ENCODE measurements at places on chromosomes 4 and X.
A peak's percentile ranks its signal among the peaks of the same experiment; 100 is the strongest.

DNA sequence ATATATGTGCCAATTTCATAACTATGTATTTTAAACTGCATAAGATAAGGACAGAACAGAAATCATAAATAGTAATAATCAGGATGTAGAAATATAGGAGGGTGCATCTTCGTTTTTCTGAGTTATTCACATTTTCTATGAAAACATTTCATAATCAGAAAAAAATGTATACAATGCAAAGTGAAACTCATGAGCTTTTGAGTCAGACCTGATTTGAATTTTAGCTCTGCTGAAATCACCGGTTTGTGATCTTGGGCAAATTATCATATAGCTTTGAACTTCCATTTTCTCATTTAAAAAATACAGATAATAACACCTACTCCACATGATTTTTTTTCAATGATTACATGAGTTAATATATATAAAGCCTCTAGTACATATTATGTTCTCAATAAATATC, 106.9 kb downstream of the KDR start:
- DNase-seq = no peak

DNA sequence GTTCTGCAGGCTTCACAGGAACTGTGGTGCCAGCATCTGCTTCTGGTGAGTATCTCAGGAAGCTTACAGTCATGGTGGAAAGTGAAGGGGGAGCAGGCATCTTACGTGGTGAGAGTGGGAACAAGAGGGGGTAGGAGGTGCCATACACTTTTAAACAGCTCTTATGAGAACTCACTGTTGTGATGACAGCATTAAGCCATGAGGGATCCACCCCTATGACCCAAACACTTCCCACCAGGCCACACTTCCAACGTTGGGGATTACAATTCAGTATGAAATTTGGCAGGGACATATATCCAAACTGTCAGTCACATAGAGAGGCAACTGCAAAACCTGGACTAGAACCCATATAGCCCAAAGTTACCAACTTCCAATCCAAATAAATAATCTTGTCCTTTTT, 43.1 kb upstream of the ZCCHC12 start:
- no peak for DNase-seq

- peak; percentile 52 for DNase-seq
These were observed 109.8 kb downstream of the NYX start for GRCh38 chrX:41556958-41557357.

DNA sequence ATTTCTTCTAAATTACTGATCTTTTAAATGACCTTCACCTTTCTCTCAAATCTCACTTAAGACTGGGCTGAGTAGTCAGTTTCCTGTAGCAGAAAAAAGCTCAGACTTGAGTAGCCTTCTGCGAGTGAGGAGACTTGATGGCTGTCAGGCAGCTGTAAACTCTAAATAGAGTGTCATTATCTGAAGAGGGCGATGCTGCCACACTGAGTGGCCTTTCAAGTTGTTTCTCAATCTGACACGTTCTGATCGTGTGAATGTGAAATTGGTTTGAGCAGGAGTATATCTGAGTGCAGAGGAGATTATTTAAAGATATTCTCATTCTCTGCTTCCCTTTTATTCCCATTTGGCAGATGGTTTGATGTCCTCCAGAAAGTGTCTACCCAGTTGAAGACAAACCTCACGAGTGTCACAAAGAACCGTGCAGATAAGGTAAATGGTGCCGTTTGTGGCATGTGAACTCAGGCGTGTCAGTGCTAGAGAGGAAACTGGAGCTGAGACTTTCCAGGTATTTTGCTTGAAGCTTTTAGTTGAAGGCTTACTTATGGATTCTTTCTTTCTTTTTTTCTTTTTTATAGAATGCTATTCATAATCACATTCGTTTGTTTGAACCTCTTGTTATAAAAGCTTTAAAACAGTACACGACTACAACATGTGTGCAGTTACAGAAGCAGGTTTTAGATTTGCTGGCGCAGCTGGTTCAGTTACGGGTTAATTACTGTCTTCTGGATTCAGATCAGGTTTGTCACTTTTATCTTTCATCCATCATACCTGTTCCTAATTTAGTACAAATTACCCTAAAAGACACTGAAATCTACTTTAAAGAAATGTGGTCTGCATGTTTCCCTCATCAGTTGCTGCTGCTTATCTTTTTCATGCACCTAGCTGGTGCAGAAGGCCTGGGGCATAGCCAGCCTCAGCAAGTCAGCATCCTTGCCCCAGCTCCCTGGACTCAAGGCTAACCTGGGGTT, 74.3 kb upstream of the MSANTD1 start:
- DNase-seq = no peak

DNA sequence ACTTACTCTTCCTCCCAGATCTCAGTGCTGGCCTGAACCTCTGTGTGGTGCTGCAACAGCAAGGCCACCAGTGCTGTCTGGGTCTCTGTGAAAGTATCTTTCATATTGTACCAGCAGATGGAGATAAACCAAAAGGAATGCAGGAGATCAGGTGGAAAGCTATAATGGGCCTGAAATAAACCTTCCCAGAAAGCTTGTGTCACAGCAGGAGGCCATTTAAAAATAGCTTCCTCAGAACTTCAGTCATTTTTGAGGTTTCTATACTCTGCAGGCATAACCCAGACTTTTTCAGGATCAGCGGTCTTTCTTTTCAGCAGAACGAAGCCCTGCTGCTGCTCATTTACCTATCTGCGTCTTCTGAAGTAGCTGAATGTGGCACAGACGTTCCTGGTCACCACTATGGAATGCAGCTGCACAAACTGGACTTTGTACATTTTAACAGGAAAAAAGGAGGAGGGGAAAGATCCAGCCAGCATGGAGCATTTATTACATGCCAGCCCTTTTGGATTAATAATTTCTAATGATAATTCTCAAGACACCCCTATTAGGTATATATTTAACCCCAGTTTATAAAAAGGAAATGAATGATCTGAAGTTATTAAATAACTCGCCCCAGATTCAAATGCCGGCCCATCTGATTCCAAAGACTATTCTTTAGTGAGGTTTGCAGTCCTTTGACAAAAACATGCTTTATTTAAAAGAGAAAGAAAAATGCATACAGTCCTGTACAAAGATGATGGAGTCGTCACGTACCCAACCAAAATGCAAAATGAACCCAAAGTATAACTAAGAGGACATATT, 119.7 kb downstream of the NFKB1 start:
- peak; percentile 26 for DNase-seq

- DNase-seq = no peak
These were observed 80.3 kb downstream of the PPEF2 start for GRCh38 chr4:75821966-75822365.

GRCh38 chr4:126446917-126447316, 1132.2 kb downstream of the FAT4 start:
- DNase-seq = no peak

DNA sequence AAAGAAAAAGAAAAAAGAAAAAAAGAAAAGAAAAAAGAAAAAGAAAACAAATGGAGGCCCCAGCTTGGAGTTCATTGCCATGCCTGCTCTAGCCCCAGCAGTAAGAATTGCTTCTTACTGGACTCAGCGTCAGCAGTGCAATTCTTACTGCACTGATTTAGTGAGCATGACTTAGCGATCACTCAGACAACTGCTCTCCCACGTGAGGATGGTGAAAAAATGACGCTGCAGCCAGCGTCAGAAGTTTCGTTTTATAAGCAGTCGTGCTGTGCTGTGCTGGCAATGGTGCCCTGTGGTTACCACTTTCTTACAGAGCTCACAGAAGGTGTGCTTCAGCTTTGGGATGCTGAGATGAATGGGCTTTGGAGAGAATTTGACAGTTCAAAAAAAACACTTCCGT, 68.3 kb upstream of the DDX3X start:
- DNase-seq = peak; percentile 86

GRCh38 chr4:55864577-55865223, 11.3 kb downstream of the EXOC1 start:
- DNase-seq = no peak

DNA sequence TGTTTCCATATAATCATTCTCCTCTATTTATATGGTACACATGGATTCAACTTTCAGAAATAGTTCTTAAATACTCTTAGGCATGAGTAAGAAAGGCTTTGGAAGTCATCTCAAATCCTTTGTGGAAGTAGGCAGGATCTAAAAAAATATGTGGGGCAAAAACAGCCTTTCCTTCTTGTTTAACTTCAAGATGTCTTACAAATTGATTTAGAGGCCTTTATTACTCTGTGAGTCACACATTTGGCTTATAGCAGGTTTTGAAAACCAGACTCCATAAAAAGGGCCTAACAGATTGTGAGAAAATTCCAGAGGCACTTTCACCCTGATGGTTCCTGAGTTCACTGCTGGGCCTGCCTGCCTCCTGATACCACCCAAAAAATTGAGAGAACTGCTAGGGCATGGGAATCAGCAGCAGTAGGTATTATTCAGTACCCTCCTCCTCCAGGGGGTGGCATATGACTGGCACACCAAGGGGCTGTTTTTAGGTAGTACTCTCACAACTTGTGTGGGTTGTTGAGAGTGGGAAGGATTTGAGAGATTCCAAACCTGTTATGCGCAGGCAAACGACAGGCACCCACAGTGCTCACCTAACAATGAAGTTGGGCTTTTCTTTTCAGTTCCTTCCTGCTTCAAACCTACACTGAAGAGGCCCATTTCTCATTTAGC, 162.7 kb upstream of the MBNL3 start:
- DNase-seq = peak; percentile 5

DNA sequence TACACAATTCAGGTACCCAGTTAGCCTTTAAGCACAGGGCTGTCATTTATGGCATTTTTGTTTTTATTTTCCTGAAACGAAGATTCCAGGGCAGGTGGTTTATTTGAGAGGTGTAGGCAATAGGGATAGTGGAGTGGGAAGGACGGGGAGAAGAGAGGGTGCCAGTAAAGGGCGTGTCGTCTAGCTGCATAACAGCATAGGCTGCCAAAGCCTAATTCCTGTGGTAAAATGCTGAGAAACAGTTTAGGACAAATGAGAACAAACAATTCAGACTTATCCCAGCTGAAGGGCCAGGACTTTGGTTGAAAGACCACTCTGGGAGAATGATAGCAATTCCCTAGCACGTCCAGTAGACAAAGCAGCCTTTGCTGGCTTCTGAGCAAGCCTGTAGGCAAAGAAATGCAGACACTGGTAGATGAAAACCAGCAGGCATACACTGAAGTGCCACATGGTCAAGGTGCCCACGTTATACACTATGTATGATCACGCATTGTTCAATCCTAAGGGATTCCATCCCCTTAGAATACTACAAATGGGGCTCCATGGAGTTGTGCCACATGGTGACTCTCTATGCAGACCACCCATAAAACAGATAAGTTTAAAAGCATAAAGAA, 70.6 kb downstream of the PKD2 start:
- DNase-seq = no peak

- DNase-seq = peak; percentile 51
These were observed 23.0 kb upstream of the PGM2 start for GRCh38 chr4:37803348-37803973.

DNA sequence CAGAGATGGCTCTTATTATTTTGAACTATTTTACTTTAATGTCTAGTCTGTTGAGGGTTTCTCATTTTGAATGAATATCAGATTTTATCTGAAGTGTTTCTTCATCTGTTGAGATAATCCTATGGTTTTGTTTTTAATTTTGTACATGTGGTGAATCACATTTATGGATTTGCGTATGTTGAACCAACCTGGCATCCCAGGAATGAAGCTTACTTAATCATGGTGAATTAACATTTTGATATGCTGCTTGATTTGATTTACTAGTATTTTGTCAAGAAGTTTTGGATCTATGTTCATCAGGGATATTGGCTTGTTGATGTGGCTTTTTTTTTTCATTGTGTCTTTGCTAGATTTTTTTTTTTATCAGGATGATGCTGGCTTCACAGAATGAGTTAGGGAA, 2390.9 kb downstream of the PCDH7 start:
- no peak for DNase-seq
